ENCODE measurements at places on chromosomes 12 and 14.

GRCh38 chr14:37122919-37123639 is 49.3 kb downstream of the SLC25A21 start:
- DNase-seq: no peak

GRCh38 chr12:127998988-127999387 is 268.0 kb upstream of the TMEM132C start:
- no peak for DNase-seq

- peak; percentile 22 for DNase-seq
Observed at GRCh38 chr14:62691647-62692489, 353.4 kb downstream of the KCNH5 start.

DNA sequence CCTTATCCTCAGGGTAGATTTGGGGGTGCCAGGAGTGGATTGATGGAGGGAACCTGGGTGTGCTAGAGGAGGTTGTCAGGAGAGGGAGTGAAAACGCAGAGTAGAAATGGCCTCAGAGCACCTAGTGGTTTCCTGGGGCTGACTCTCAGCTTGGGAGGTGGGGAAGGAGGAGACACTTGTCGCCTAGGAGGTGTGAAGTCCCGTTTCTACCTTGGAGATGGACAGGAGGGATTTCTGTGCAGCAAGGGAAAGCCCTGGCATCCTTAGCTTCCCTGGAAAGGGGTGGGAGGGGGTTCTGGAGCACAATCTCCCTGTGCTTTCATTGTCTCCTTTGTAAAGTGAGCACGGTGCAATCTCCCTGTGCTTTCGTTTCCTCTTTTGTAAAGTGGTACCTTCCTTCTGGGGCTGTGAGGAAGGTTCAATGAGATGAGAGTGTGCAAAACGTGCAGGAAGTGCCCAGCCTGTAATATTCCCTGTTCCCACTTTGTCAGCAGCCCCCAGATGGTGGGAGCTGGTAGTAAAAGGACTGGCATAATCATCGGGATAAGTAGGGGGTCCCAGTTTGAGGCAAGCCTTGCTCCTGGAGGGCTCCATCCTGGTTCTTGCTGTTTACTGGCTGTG is 1.6 kb downstream of the OAS3 start:
- DNase-seq: no peak

DNA sequence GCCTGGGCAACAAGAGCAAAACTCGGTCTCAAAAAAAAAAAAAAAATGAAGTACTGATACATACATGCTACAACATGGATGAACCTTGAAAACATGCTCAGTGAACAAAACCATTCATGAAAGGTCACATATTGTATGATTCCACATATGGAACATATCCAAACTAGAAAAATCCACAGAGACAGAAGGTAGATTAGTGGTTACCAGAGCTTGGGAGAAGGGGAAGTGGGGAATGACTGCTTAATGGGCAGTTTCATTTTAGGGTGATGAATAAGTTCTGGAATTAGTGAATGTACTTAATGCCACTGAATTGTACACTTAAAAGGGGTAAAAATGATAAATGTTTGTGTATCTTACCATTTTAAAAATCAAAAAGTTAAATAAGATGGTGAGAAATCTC is 2.7 kb downstream of the ITGB7 start:
- DNase-seq: no peak

- DNase-seq: no peak
Observed at GRCh38 chr14:58807191-58807590, 169.4 kb downstream of the DACT1 start.

DNA sequence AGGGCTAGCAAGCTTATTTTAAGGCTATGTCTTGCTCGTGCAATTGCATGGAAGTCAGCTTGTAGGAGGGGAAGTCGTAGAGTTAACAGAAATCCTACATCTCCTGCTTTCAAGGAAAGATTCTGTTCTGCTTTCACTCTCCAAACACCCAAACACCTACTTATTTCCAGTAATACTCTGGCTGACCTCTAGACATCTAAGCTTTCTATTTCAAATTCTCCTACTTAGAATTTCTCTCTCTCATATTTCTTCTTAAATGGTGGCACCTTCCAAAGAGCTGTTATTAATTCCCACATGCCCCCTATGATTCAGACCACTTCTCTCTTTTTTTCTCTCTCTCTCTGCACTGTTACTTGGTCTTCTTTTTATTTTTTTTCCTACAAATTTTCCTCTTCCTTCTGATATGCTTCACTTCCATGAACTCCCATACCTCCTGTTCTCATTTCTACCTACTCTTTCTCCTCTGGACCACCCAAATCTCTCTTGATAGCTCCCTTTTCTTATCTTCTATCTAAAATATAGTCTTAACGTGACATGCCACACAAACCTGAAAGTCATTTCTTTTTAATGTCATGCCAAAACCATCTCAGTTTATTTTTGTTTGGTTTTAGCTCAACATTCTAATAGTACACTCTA is 90.8 kb downstream of the RPS6KA5 start:
- DNase-seq: no peak

GRCh38 chr12:131764738-131765137 is 53.8 kb downstream of the SFSWAP start:
- no peak for DNase-seq

DNA sequence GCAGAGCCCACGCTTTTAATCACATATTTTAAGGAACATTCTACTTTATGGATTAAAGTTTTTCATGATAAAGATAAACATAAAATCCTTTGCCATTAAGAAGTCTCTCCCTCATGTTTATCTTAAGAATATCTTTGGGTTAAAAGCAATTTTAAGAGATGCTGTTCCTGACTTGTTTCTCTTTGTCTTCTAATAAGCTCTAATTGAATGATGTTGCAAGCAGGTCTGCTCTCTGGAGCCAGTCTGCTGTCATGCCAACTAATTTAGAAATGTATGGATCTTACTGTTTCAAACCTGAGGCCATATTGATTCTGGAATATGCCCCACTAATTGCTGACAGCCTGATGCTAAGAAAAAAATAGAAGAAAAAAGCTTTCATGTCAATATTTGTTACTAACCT is 173.6 kb downstream of the TTC8 start:
- no peak for DNase-seq

DNA sequence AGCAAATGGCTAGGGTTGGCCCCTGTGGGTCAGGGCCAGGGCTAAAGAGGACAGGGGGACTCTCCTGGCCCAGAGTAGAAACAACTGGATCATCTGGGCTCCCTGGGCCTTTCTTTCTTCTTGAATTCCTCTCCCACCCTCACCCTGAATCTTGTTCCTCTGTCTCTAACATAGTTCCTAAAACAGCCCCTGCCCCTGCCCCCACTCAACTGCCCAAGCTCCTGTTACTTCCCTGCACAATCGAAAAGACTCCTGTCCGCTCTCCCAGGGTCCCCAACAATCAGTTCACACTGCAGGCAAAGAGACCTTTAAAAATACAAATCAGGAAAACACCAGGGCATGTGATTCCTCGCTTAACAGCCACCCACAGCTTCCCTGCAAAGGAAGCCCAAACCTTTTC is 18.0 kb upstream of the ANKRD33 start:
- DNase-seq: no peak

DNA sequence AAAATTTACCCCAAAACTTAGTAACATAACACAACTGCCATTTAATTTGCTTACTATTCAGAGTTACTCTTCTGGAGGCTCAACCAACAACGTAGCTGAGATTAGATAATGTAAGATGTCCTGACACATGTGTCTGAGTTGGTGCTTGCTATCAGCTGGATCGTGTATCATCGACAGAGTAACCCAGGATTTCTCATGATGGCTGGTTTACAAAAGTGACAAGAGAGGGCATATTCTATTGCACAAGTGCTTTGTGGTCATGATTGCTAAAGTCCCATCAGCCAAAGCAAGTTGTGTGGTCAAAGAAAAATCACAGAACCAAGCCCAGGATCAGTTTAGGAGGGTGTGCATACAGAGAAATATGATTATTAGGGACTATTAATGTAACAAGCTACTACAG is 73.4 kb downstream of the CAPZA3 start:
- DNase-seq: no peak

DNA sequence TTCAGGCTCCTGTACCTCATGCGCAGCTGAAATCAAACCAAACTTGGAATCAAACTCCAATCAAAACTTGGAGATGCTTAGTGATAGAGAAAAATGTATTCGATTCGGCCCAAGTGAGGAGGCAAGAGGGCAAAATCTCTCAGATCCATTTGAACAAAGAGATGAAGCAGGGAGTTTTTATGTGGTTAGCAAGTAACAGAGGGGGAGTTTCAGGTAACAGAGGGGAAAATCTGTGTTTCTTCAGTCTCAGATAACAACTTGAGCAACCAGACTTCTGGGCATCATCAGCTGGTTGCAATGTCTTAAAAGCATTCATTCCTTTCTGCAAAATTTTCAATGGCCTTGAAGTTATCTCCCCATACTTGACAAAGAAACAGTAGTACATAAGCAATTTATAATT is 245.1 kb upstream of the AVPR1A start:
- DNase-seq: no peak

GRCh38 chr12:130576371-130576816 is 139.7 kb downstream of the RIMBP2 start:
- no peak for DNase-seq

DNA sequence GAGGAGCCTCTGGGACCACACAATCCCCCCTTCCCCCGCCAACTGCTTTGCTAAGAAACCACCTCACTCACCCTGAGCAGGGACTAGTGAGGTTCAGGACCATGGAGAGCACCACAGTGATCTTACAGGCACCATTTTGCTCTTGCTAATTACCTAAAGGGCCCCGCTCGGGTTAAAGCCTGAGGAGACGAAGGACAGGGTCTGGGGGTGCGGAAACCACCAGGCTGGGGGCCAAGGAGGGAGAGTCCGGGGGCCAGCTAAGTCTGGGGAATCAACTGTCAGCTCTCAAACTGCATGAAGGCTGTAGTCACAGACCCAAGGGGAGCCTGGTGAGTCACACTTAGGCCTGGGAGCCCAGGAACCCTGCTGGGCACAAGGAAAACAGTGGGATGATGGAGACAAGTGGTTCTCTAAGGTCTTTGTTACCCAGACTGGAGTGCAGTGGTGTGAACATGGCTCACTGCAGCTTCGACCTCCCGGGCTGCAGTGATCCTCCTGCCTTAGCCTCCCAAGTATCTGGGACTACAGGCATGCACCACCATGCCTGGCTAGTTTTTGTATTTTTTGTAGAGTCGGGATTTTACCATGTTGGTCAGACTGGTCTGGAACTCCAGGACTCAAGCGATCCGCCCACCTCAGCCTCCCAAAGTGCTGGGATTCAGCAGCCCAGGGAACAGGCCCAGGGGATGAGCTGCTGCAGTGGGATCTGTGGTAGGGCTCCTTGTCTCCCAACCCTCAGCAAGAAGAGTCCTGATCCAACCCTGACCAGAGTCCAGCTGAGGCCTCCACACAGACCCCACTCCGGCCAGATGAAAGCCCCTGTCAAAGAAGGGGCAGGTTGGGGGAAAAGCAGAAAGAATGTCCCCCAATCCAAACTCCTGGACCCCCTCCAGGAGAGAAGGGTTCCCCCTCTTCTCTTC is 98.8 kb downstream of the CALM1 start:
- no peak for DNase-seq

DNA sequence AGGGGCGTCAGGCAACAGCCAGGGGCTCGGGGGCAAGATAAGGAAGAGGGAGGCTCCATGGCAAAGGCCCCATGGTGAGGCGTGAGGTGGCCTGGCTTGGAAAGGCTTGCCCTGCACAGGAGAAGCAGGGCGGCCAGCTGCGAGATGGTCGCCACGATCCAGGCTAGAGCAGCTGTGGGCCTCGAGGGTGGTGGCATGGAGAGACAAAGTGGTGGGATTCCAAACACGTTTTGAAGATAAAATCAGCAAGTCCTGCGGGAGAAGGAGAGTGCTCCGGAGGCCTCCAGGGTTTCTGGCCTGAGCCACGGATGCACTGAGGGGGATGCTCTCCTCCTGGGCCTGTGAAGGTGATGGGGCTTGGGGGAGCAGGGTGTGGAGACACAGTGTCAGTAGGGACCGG is 20.5 kb upstream of the DLK1 start:
- no peak for DNase-seq

DNA sequence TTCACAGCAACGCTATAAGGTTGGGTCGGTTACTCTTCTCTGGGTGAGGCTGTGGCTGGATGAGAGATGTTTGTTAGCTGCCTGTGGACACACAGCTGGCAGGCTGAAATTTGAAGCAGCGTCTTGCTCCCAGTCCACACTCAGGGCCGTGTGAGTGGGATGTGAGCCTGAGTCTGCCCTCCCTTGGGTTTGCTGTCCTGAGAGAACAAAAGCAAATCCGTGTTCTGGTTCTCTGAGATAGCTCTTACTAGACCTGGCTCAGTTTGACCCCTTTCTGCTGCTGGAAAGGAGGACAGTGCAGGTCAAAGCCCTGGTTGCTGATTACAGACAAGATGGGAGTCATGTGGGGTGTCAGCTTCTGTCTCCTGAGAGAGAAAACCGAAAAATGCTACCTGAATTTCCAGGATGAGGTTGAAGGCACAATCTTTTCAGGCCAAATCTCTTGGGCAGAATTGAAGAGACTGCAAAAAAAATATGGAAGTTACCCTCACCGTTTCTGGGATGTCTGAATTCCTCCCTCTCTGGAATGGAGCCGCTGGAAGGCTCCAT is 270.8 kb downstream of the ZFP36L1 start:
- no peak for DNase-seq

- DNase-seq: no peak
Observed at GRCh38 chr12:87155621-87156020, 873.6 kb downstream of the C12orf50 start.

- no peak for DNase-seq
Observed at GRCh38 chr12:46493834-46494181, 121.2 kb upstream of the SLC38A2 start.

- no peak for DNase-seq
Observed at GRCh38 chr12:124411281-124411878, 116.5 kb downstream of the RFLNA start.

GRCh38 chr12:28998662-28999120 is 150.4 kb upstream of the FAR2 start:
- DNase-seq: no peak

DNA sequence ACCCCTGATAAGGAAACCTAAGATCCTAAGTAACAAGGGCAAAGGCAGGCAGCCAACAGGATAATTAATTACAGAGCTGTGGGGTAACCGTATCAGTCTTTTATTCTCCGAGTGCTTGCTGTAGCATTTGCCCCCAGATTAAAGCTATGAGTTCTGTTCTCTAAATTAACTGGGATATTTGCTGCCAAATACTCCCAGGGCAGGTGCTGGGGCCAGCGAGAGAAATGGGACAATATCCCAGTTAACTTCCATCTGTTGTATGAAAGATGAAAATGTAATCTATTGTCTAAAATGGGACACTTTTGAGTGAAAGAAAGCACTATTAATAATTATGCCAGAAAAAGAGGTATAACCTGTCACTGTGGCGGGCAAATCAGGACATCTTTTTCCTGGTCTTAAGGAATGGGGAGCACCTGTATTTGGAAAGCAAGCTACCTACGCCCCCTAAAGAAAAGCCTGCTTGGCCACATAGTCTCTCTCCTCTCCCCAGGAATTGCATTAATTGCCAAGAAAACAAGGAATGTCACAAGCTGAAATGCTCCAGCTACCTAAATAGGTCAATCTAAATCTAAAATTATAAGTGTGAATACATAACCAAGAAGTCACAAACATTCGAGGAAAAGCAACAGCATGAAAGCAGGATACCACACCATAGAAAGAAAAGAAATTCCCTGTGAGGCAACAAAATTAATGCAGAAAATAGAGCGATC is 26.7 kb upstream of the CFAP54 start:
- no peak for DNase-seq

GRCh38 chr14:81234278-81234677 is 13.5 kb upstream of the GTF2A1 start:
- DNase-seq: no peak

GRCh38 chr14:79442786-79443185 is 768.5 kb downstream of the DIO2 start:
- DNase-seq: no peak

- no peak for DNase-seq
Observed at GRCh38 chr12:11846488-11846887, 197.0 kb downstream of the ETV6 start.

- DNase-seq: no peak
Observed at GRCh38 chr14:59847711-59848110, 22.9 kb downstream of the RTN1 start.

- no peak for DNase-seq
Observed at GRCh38 chr12:68529869-68530268, 80.8 kb upstream of the RAP1B start.

Measured in NCI-H2081 treated with DMSO at 0.1 percent for 48 hours (cell line).